ENCODE measurements at places on chromosomes 16 and 17.

- no peak for DNase-seq
Measured at GRCh38 chr17:56699186-56699894, 105.8 kb downstream of the NOG start.

GRCh38 chr17:11636771-11637170, 38.5 kb downstream of the DNAH9 start:
- DNase-seq = no peak

- DNase-seq = peak; percentile 75
Measured at GRCh38 chr16:11310997-11311561, 29.9 kb upstream of the PRM1 start.

DNA sequence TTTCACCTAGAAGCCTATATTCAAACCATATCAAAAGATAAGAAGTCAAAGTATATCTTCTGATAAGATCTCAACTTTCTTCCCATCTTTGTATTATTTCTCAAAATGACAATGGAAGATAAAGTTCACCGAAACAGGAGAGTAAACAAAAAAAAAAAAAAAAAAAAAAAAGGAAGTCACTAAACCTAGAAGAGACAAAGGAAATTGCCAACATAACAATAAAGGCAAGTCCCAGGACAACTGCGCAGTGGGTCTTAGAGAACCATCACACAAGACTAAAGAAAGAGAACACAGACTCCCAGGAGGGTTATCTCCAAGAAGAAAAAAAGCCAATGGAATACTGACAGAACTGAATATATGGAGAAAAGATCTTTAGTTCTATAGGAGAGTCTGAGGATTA, 65.7 kb downstream of the SMURF2 start:
- no peak for DNase-seq

DNA sequence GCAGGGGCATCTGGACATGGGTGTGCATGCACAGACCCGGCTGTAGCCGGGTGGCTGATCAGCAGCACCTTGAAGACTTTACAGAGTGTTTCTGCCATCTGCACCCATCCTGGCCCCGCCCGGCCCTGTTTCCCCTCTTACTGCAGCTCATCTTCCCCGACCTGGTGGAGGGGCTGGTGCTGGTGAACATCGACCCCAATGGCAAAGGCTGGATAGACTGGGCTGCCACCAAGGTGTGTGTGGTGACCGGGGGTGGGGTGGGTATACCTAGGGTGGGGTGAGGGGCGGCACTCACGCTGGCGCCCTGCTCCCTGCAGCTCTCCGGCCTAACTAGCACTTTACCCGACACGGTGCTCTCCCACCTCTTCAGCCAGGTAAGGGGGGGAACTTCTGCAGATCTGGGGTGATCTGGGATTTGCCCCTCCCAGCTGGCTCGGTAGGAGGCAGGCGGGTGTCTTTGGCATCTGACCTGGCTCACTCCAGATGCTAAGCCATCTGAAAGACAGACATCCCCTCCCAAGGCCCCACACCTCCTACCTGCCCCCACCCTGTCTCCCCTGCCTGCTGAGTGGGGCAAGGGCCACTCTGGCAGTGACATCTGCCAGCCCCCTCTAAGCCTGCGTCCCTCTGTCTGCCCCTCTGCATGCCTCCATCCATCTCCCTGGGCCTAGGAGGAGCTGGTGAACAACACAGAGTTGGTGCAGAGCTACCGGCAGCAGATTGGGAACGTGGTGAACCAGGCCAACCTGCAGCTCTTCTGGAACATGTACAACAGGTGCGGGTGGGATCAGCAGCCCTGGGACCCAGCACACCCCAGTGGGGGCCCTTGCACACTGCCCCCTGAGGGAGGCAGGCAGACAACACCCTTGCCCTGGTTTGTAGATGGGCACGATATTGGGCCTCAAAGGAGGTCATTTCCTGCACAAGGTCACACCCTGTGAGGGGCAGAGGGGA, 6.6 kb downstream of the NDRG4 start:
- DNase-seq = no peak
